NCI-H2081 treated with DMSO at 0.1 percent for 48 hours (cell line): ENCODE measurements at places on chromosomes 7 and 10.

DNA sequence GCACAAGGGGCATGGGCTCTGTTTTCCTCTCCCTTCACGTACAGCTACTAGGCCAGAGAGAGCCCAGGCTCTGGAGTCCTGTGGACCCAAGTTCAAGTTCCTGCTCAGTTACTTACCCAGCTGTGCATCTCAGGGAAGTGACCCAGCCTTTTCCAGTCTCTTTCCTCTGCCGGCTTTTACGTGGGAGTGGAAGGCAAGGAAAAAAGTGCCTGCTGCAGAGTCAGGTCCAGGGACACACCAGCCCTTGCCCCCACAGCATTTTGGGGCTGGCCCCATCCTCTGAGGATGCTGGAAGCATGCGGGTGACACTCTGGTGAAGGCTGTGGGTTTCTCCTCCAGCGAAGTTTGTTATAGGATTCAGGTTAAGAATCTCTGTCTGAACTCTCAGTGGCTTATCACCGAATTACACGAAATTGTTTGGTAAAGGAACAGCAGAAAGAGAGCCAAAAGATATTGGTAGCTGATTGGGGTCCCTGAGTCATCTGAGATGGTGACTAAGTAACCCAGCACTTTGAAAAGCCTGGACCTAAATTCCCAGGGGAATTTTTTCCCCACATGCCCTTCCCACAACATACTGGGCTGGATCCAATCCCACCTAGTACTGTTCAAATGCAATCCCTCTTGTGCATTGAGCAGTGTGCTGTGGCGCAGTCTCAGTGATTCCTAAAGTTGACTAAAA is 424.3 kb downstream of the RPS24 start:
- DNase-seq, result no peak

DNA sequence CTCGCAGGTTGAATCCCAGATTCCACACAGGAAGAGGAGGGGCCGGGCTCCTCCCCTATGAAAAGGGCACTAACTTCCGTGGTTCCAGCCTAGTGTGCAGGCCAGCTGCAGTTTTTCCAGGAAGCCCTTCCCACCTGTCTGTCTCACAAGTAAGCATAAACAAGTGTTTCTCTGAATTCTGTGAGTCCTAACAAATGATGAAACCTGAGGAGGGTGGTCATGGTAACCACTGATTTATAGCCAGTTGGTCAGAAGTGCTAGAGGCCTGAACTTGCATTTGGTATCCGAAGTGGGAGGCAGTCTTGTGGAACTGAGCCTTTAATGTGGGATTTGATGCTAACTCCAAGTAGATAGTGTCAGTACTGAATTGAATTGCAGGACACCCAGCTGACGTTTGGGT is 54.7 kb upstream of the STEAP4 start:
- no peak for DNase-seq

GRCh38 chr7:82778021-82778420 is 334.4 kb upstream of the CACNA2D1 start:
- no peak for DNase-seq

DNA sequence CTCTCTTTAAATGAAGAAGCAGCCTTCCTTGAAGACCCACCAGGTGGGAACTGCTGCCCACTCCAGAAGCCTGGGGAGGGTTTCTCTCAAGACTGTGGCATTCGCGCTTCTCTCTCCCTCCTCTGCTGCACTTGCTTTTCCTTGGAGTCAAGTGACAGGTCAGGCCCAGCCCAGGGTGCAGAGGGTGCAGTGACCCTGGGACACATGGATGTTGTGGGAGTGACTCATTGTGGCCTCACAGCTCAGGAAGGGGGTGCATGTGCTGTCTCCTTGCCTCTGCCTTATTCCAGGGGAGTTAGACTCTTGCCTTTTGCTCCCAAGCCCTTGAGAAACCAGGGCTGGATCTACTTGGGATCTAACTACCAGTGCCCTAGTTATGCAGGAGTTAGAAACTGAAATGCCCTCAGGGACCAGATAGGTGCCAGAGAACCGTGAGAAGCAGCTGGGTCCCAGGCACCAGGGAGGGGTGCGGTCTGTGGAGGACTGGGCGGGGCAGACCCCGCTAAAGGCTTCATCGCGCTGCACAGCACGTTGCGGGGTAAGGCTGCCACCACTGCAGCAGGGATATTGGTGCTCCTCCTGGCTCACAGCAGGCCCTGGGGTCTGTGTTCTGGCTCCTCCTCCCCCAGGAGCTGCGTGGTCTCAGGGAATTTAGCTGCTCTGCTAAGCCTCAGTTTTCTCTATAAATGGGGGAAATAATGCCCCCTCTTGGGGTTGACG is 11.4 kb downstream of the FAM241B start:
- no peak for DNase-seq

- DNase-seq, result no peak
Observed at GRCh38 chr10:33746836-33747268, 412.4 kb upstream of the NRP1 start.

- DNase-seq, result peak; percentile 30
Observed at GRCh38 chr10:5314840-5315239, 49.9 kb upstream of the UCN3 start.

GRCh38 chr7:43058271-43059066 is 54.0 kb upstream of the HECW1 start:
- no peak for DNase-seq

GRCh38 chr10:44697116-44697515 is 214.0 kb upstream of the TMEM72 start:
- DNase-seq, result no peak

GRCh38 chr7:2181077-2181854 is 51.5 kb downstream of the MAD1L1 start:
- DNase-seq, result no peak

- no peak for DNase-seq
Observed at GRCh38 chr7:47071866-47072265, 510.0 kb downstream of the TNS3 start.

GRCh38 chr10:75941223-75941801 is 509.9 kb downstream of the LRMDA start:
- no peak for DNase-seq

DNA sequence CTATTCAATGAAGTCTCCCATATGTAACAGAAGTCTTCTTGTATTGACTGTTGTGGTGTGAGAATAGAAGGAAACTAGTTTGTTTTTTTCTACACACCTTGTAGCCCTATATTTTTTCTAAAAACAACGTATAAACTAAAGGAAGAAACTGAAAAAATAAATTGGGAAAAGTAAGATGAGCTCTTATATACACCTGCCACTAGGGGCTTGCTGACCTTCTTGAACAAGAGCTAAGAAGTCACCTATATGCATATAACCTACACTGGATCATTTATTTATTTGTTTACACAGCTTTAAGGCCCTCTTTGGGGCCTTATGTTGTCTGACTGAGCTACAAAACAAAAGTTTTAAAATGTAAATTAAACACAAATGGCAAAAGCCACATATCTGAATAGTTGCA is 383.0 kb downstream of the HPSE2 start:
- no peak for DNase-seq

- no peak for DNase-seq
Observed at GRCh38 chr10:99693933-99694583, 34.7 kb downstream of the ENTPD7 start.

DNA sequence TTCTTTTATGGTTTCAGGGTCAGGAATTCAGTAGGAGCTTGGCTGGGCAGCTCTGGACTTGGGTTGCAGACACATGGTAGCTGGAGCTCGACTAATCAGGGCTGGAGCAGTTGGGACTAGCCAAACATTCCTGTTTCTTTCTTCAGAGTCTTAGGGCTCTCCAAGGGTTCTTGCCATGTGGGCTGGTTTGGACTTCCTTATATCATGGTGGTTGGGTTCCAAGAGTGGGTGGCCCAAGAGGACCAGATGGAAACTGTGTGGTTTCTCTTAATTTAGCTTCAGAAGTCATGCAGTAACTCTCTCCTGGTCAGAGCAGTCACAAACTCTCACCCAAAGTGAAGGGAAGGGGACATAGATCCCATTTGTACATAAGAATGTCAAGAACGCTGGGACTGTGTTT is 270.1 kb upstream of the FZD1 start:
- DNase-seq, result no peak

DNA sequence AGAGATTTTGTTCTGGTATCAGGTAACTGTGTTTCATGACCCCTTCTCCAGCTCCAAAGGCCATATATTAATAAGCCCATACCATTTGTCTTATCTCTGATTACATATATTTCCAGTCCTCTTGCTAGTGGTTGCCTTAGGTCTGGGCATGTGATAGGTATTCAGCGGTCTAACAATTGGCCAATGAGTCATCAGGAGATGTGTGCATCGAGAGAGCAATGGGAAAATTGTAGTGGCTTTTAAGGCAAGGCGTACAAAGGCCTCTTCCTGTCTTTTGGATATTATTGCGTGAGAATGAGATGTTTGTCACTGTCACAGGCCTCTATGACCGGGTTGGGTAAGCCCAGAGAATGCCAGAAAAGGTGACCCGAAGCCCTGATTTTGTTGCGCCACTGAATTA is 38.6 kb upstream of the SFRP5 start:
- no peak for DNase-seq

DNA sequence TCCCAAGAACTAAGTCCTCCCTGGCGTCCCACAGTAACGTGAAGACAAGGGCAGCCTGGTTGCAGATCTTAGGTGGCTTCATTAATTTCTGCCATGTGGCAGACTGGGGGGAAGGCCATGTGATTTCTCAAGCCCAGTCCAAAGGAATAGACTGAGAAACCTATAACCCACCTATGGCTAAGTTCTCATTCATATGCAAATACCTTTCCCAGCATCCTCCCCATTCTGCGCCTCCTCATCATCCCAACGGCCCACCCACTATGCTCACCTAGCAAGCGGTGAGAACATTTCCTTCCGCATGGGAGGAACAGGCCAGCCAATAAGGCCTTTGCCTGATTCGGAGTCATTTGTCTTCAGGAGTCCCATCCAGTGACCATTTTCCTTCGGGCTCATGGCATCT is 8.2 kb upstream of the CLEC2L start:
- DNase-seq, result no peak

- no peak for DNase-seq
Observed at GRCh38 chr10:58590152-58590840, 77.6 kb downstream of the BICC1 start.

DNA sequence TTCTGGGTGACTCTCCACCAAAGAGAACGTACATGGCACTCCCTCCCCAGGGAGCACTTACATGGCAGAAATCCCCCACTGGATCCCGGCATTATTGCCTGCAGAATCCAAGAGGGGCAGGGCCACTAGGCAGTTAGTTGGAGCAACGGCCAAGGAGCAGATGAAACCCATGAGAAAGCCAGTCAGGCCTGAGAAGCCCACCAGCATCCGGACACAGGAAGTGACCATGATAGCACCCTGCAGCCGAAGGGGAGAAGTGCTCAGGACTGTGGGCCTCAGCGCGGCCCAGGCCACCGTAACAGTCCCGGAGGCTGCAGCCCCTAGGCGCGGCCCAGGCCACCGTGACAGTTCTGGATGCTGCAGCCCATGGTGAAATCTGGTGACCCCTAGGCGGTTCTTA is 43.5 kb downstream of the STRA8 start:
- DNase-seq, result no peak

DNA sequence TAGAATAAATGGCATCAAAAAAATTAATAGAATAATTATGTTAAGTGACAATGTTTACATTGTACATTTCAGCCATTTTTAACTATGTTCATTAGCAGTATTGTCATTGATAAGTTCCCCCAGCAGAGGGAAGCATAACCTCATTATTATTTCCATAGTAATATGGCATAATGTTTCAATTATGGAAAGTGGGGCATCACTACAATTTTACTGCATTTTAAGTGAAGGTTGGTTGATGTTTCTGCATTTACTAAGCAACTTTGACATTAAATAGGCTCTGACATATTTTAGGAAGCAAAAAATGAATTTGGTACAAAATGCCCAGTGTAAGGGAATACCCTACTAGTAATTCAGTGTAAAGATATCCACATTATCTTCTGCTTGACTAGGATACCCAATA is 218.3 kb downstream of the SEMA3A start:
- no peak for DNase-seq

DNA sequence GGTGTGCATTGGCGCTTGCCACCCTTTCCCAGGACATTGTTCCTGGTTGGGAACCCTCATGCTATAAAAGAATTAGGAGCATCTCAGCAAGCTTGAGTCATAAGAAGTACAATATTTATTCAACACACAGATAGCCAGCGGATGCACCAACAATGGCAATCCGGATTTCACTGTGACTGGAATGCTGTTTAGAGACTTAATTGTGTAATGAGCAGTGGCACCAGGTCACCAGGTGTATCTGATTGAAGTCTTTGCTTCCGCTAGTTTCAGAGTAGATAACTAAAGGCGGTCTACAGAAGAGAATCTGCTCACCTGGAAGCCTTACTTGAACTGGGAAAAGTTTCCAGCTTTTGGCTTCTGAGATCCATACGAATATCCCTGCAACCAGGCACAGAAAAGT is 772.3 kb upstream of the GHITM start:
- no peak for DNase-seq

DNA sequence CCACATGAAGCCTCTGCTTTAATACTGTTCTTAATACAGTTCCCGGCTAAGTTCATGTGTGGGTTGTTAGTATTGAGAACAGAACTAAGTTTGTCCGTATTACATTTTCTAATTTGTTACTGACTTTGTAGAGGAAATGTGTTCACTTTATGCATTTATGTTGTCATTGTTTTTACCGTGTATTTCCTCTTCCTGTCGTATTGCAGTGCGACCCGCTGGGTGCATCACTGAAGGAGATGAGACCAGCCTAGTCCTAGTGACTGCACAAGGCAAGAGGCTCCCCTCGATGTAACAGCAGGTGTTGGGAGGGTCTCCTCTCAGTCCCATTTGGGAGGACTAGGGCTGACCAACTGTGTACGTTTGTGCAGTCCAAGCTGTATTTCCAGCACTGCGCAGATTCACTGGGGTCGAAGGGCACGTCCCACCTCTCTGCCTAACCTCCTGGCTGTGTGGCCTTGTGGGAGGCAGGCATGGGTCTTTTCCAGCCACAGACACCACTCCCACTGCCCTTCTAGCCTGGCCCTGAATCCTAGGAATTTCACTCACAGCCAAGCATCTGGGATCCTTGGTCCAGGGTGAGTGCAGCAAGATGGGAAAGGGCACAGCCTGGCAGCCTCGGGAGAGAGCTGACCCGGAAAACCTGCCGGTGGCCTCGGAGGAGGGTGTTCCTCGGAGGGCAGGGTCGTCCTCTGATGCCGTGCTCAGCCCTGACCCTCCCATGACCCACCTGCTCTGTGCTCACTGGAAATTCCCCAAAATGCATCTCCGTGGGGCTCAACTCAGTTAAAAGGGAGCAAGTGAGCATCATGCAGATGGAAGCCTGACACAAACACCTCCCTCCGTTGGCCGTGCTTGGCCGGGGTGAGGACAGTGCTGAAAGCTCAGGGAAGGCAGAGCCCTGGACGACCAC is 63.9 kb upstream of the FAM20C start:
- DNase-seq, result no peak
